ENCODE measurements at places on chromosomes 4 and X. TPM values are rescaled to one million over a fixed set of nuclear protein-coding genes. Genes with fewer than 3 reads are reported as not detected.

DNA sequence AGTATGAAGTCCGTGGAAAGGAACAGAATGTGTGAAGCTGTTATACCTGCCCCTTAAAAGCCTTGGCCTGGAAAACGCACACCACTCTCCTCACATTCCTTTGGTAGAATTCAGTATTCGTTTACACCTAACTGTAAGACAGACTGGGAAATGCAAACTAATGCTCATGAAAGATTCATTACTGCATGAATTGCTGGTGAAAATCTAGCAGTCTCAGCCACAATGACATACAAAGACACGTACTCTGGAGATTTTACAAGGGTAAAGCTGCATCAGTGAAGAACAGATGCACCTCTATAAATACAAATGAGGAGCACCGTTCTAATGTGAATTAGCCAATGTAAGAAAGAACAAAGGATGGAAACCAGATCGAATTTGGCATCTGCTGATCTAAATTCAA, 2051.3 kb downstream of the PCDH7 start:
- DNase-seq = no peak
- H3K36me3 ChIP-seq = no peaks in the 10 kb centered on the region
- H3K27me3 ChIP-seq = no peaks in the 10 kb centered on the region
- H3K4me1 ChIP-seq = no peaks in the 10 kb centered on the region
- H3K27ac ChIP-seq = no peak overlapping the region
- no peak overlapping the region for H3K4me3 ChIP-seq

BEX4 gene
- 23.7 TPM for total RNA-seq

- no peaks in the 10 kb centered on the region for H3K27me3 ChIP-seq
- peaks cover 10% of the 10 kb centered on the region for H3K36me3 ChIP-seq
- H3K4me1 ChIP-seq = peaks cover 24% of the 10 kb centered on the region
- H3K4me3 ChIP-seq = no peak overlapping the region
These were observed 21.8 kb downstream of the NOP14 start for GRCh38 chr4:2941138-2942036.

- H3K36me3 ChIP-seq = no peaks in the 10 kb centered on the region
- peaks cover 12% of the 10 kb centered on the region for H3K4me1 ChIP-seq
- H3K27ac ChIP-seq = no peak overlapping the region
- no peak overlapping the region for H3K4me3 ChIP-seq
- no peak for DNase-seq
These were observed 20.2 kb downstream of the IRAK1 start for GRCh38 chrX:153999359-154000037.

DNA sequence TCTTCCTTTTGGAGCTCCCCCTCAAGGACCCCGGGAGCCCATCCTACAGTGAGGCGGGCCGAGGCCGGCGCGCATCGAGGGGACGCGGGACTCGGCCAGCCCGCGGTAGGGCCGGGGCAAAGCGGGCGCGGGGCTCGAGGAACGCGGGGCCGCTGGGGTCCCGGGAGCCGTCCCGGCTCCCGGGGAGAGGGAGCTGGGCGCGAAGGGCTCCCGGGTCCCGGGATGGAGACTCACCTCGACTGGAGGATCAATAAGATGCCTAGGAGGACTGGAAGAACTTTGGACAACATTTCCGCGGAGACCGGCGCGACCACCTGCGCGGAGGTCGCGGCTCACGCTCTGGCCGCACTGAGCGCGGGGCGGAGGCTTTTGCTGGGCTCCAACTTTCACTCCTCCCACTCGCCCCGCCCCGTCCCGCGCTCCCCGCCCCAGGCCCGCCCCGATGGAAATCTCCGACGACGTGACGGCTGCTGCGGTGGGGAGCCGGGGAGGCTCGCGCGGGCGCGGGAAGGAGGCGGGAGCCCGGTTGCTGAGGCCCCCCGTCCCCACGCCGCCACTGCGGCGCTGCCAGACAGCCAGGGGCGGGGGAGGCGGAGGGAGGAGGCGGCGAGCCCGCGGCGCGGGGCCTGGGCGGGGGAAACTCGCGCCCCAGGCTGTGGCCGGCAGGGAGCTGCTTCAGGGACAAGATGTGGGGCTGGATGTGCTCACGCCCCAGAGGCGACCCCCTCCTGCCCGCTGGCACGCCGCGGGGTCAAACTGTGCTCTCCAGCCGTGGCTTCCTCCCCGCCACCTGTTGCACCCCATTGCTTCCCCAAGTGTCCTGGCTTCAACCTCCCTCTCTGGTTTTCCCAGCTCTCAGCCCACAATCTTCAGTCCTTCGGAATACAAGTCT, at the start of gene GABRE:
Gene GABRE (minus strand): TSS at position 341 of the 892 bp plus-strand sequence. CDS start 51 bp downstream, at position 290.
- DNase-seq = no peak
- H3K27ac ChIP-seq = no peak within 1 kb of the TSS
- peaks cover 13% of the 10 kb centered on the region for H3K27me3 ChIP-seq
